ENCODE measurements at places on chromosomes 5 and 9.
A peak's percentile ranks its signal among the peaks of the same experiment; 100 is the strongest.

- no peak for DNase-seq
Measured at GRCh38 chr5:139051392-139051791, 146.8 kb downstream of the SIL1 start.

DNA sequence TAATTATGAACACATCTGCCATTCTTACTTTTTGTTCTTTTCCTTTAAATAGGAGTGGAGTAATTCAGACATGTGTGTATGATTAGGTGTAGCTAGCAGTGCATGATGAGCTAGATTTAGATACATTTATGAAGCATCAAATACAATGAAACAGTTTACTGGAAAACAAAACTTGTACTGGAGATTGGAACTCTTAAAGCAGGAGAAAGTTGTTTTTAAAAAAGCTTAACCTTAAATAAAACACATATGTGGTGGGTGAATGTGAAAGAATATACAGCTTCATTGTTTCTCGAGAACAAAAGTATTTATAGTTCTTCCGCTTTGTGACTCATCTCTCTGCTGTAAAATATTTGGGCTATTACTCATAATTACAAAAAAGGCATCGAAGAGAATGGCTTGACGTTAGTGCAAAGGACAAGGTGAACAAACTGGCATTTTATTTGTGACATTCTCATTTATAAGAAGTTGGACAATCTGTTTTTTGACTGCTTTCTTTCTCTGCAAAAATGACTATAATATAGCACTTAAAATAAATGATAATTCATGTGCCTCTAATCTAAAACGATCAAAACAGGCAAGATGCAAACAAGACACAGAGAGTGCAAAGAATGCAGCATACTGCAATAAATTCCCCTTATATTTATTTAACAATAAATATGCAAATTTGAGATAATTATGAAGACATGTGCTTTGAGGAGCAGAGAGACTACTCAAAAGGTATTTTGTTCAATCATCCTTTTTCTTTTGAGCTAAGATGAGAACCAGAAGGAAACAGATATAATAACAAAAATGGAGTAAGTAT lies 478.8 kb downstream of the CETN3 start:
- DNase-seq, result no peak

GRCh38 chr5:141637767-141638419 lies 1.1 kb downstream of the RELL2 start:
- DNase-seq, result peak; percentile 57

- no peak for DNase-seq
Measured at GRCh38 chr5:140025736-140026135, 17.4 kb downstream of the NRG2 start.

GRCh38 chr9:136177224-136177623 lies 27.7 kb downstream of the LHX3 start:
- no peak for DNase-seq

DNA sequence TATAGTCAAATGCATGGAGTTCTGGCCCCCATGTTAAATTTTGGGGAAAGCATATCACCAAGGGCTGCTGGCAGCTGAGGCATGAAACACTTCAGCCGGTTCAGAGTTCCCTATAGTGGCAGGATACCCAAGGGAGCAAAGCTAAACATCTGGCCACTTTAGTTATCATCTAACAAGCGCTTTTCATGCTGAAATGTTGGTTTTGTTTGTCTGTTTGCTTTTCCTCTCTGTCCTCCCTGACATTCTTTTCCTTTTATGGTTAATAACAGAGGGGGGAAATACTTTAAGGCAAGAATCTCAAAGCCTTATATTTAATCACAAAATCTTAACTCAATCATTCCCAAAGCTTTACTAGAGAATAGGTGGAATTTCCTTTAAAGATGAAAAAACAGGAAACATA lies 11.9 kb downstream of the APBA1 start:
- DNase-seq, result no peak

GRCh38 chr9:89515416-89515815 lies 17.5 kb upstream of the SEMA4D start:
- DNase-seq, result no peak

- no peak for DNase-seq
Measured at GRCh38 chr9:135102331-135102730, 14.9 kb downstream of the OLFM1 start.

All from left lobe of liver (tissue), 2 donors.